ENCODE measurements at places on chromosomes 1 and 21. TPM values are rescaled to one million over a fixed set of nuclear protein-coding genes. Genes with fewer than 3 reads are reported as not detected.

The KCNE2 gene
- total RNA-seq, result not detected

The FCER1G gene
- total RNA-seq, result 0.29 TPM

The GJA9 gene
- total RNA-seq, result not detected

The TSSK3 gene
- total RNA-seq, result 1.8 TPM

The HCRTR1 gene
- total RNA-seq, result not detected

The LCE1E gene
- total RNA-seq, result not detected

The MX2 gene
- 12.4 TPM for total RNA-seq

The S100A3 gene
- 7.6 TPM for total RNA-seq

The EDARADD gene
- 1.4 TPM for total RNA-seq

The EXO5 gene
- 12.3 TPM for total RNA-seq

The ZFP69B gene
- 4.7 TPM for total RNA-seq

The LEFTY1 gene
- not detected for total RNA-seq

The DNAI4 gene
- 12.7 TPM for total RNA-seq

The DDR2 gene
- total RNA-seq, result 384 TPM

The PCSK9 gene
- total RNA-seq, result 6.5 TPM

The SIK1 gene
- total RNA-seq, result 3.3 TPM

The IPO9 gene
- 26.1 TPM for total RNA-seq

The AQP10 gene
- not detected for total RNA-seq

The PCBP3 gene
- 1.1 TPM for total RNA-seq

The DIRAS3 gene
- total RNA-seq, result 2.1 TPM

The ACTL8 gene
- total RNA-seq, result not detected

The KRTAP12-2 gene
- not detected for total RNA-seq

The LEPR gene
- total RNA-seq, result 169 TPM

The CFHR5 gene
- not detected for total RNA-seq

The CFHR4 gene
- total RNA-seq, result not detected

The EFCAB14 gene
- 63.7 TPM for total RNA-seq

Measured in osteoblast (primary cell).